ENCODE measurements at places on chromosomes 11 and 22.

- DNase-seq, result no peak
These were observed 4.1 kb upstream of the NUDT8 start for GRCh38 chr11:67633758-67634365.

DNA sequence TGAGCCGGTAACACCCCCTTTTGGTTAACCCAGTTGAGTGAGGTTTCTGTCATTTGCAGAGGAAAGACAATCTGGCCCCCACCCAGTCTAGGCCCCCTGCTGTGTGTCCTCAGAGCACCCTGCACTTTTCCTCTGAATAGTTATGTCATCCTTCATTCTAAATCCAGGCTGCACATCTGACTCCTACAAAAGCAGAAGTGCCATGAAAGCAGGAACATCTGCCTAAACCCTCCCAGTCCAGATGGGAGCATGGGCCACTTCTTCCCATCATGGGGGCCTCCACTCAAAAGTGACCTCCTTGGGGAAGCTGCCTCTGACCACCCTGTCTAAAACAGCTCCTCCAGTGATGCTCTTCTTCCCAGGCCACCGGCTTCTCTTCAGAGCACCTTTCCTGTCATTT is 53.7 kb upstream of the HMGXB4 start:
- no peak for DNase-seq

GRCh38 chr11:92717240-92717639 is 252.2 kb upstream of the MTNR1B start:
- no peak for DNase-seq

GRCh38 chr11:96242191-96242847 is 100.7 kb downstream of the MAML2 start:
- no peak for DNase-seq

GRCh38 chr22:20661473-20661872 is 112.4 kb upstream of the SERPIND1 start:
- no peak for DNase-seq

DNA sequence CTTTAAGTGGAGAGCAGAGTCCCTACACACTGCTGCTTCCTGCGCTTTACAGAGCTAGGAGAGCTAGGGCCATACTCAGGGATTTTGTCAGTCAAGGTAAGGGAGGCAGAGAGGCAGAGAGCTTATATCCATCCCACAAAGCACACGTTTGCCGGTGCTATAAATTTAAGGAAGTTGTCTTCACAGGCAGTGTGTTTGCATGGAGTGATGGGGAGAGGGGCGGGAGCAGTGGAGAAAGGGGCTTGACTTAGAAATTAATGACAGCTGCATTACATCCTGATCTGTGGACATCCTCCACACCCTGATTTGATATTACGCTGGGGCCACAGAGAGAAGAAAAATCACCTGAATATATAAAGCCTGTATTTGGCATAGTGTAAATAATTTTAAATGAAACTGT is 84.1 kb downstream of the NTM start:
- no peak for DNase-seq

DNA sequence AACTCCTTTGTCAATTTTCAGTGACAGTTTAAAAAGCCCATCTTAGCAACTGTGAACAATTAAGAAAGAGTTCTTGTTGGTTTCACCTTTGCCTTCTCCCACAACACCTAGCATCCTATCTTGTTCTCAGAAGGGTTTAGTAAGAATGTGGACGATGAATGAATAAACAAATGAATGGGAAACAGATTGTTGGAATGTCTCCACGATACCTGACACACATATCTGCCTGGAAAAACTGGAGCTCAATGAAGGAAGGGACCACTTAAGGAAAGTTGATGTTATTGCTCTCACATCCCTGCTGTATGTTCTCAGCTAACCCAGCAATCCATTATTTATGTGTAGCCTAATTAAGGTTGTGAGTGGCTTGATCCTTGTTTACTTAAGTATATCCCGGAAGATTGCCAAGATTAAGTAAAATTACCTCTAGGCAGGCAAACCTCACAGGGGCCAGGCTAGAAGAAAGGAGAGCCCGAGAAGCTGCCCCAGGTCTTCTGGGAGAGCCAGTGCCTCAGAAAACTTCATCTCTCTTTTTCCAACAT is 286.4 kb downstream of the NXPE2 start:
- DNase-seq, result no peak

GRCh38 chr22:21968452-21969129 is 14.0 kb downstream of the TOP3B start:
- no peak for DNase-seq

DNA sequence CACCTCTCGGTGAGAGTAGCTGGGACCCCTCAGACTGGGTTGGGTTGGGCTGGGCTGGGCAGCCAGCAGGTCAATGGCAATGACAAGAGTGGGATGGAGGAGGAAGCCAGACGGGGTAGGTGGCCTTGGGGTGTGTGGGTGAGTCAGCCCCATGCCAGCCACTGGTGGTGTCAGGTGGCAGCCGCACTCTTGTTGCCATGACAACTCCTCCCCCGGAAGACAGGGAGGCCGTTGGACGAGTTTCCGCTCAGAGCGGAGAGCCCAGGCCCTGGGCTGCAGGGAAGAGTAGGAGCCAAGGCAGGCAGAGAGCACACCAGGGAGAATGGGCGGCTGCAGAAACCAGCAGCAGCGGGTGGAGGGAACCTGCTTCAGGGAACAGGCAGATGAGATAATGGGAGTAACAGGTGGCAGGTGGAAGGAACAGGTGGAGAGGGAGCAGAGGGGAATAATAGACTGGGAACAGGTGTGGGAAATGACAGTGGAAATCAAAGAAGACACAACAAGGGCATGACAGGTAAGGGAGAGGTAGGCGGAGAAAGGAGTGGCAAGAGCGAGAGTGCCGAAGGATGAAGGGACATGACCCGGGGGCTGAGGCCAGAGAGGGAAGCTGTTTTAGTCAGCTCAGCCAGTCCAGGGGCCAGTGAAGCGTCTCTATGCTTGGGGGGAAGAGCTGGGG is 8.7 kb downstream of the SPTBN2 start:
- peak; percentile 40 for DNase-seq

DNA sequence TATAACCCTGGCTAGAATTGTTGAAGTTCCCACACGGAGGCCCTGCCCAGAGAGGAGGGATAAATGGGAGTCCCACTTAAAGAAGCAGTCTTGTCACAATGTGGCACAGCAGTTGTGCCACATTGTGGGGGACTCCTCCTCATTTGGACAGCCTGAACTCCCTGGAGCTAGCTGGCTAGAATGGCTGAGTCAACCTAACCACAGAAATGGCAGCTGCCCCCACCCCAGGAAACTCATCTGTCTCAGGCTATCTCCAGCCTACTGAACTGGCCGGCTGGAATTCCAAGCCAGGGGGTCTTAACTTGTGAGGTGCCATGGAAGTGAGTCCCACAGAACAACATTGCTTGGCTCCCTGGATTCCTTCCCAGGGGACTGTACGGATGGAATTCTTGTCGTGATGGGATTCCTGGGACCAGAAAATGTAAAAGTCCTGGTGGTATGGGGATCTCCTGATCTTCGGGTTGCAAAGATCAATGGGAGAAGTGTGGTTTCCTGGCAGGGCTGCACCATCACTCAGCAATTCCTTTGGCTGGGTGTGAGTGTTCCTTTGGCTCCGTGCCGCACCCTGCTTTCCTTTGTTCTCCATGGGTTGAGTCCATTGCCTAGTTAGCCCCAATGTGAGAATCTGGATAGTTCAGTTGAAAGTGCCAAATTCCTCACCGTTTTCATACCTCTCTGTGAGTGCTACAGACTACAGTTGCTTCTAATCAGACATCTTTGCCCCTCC is 791.2 kb upstream of the FAT3 start:
- DNase-seq, result no peak

- DNase-seq, result no peak
These were observed 29.3 kb upstream of the CSNK1E start for GRCh38 chr22:38346506-38346905.

GRCh38 chr11:58466293-58466692 is 24.3 kb upstream of the OR5B12 start:
- DNase-seq, result no peak

All from activated T-cell treated with anti-CD3 and anti-CD28 coated beads for 48 hours (primary cell).